ENCODE measurements at places on chromosomes 7 and 10.

GRCh38 chr7:136687693-136688322, 180.6 kb upstream of the CHRM2 start:
- DNase-seq: no peak

- no peak for DNase-seq
Measured at GRCh38 chr10:100172349-100172748, 13.5 kb downstream of the ERLIN1 start.

DNA sequence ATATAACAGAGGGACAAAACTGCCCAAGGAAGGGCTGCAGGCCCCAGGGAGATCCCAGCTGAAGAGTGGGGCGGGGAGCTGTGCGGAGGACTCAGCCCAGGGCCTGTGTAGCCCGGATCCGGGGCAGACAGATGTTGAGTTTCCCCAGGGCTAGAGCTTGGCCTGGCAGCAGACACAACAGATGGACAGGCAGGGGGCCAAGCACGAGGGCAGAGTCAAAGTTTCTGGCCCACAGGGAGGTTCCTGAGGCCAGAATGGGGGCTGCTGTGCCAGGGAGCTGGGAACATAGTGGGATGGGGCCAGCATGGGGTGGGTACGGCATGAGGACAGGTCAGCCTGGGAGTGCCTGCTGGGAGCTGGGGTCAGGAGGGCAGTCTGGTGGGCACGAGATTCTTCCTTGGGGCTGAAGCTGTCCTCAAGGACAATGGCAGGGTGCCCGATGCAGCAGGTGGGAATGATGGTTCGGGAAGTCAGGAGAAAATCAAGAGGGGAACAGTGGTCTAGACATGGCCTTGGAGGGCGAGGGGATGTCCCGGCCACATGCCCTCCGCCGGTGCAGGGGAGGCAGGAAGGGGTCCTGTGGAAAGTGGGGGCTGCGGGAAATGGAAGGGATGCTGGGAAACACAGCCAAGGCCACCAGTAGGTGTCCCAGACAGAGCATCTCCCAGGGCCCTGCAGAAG, 519.1 kb upstream of the FOXK1 start:
- no peak for DNase-seq

- no peak for DNase-seq
Measured at GRCh38 chr7:5610500-5611186, 170.8 kb downstream of the RNF216 start.

DNA sequence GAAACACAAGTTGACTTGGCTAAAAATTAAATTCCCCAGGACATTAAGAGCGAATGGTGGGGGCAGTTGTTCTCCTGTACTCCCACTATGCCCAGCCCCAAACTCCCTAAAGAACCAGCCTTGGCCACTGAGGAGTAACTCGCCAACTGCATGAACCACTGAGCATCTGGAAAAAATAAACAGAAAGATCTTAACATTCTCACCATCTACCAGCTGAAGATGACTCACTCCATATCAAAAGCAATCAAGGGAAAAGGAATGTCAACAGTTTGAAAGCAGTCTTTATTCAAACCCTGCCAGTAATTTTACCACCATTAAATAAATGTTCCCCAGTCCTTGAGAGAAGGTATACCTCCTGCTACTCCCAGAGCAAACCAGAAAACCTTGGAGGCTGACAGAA, 45.4 kb downstream of the CTTNBP2 start:
- no peak for DNase-seq

Data from GM12864 (cell line).